WTC11 (cell line): ENCODE measurements at places on chromosomes 3 and 15. TPM values are rescaled to one million over a fixed set of nuclear protein-coding genes. Genes with fewer than 3 reads are reported as not detected.

The ERICH6 gene
- 0.26 to 0.30 TPM in 2 of 3 replicates, not detected in the other for total RNA-seq

- DNase-seq, result no peak
Measured at GRCh38 chr3:18630295-18630694, 205.2 kb upstream of the SATB1 start.

GRCh38 chr3:123338620-123339061 is 110.2 kb downstream of the ADCY5 start:
- DNase-seq, result no peak

- no peak for DNase-seq
Measured at GRCh38 chr3:9230596-9230995, 18.9 kb downstream of the SRGAP3 start.

GRCh38 chr3:157142315-157142714 is 17.6 kb downstream of the CCNL1 start:
- no peak for DNase-seq

DNA sequence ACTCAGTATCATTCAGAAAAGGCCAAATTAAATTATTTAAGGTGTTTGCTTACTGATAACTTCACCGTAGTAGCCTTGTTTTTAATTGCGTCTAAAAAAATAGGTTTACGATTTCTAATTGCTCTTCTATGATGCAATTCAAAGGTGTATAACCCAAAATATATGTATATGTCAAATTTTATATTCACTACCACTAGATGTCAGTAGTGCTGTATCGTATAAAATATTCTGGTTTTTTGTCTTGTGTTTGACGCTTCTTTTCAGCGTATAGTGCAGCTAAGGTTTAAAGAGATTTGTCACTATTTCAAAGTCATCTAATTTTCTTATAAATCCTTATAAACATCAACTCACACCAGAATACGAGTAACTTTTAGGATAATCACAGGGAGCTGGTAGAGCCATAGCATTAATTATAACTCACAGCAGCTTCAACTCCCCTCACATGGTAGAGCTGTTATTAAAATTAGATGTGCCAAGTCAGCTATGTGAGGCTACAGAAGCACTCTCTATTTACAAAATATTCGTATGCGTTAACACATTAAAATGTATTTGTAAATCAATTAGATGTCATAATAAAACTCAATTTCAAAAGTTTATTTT is 3.5 kb downstream of the PFN2 start:
- DNase-seq, result no peak

The GOLIM4 gene
- 23.9 to 30.0 TPM (median 23.9 TPM) in 3 replicates for total RNA-seq

The IMPG2 gene
- 0.02 to 0.09 TPM (median 0.04 TPM) in 3 replicates for total RNA-seq

DNA sequence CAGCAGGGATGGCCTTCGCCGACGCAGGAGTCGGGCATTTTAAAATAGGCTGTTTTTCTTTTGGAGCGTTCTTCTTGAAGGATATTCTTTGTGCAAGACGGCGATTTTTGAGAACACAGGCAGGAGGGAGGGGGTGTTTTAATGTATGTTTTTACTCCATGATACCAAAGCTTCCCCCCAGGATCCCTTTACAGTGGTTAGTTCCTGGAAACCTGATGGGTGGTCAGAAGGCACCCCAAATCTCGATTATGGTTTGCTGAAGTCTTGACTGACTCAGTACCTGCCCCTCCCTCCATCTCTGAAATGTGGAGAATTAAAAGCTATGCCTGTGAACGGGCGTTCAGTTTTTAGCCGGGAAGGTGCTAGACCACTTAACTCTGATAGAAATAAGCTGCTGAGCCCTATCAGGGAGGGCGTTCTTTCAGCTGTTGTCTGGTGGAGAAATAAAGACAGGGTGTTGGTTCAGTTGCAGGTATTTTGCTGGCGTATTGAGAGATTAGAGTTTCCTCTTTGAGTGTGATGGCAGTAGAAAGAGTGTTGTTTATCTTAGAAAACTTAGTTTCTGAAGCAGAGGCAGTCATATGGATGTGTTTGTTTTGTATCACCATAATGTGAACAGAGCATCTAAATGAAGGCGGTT is 3.4 kb downstream of the IGF1R start:
- no peak for DNase-seq

The PGBD4 gene
- 1.1 to 1.2 TPM (median 1.1 TPM) in 3 replicates for total RNA-seq

GRCh38 chr3:69292185-69292584 is 93.7 kb downstream of the FRMD4B start:
- DNase-seq, result no peak

The NDUFB5 gene
- total RNA-seq, result 95.6 to 114 TPM (median 104 TPM) in 3 replicates

DNA sequence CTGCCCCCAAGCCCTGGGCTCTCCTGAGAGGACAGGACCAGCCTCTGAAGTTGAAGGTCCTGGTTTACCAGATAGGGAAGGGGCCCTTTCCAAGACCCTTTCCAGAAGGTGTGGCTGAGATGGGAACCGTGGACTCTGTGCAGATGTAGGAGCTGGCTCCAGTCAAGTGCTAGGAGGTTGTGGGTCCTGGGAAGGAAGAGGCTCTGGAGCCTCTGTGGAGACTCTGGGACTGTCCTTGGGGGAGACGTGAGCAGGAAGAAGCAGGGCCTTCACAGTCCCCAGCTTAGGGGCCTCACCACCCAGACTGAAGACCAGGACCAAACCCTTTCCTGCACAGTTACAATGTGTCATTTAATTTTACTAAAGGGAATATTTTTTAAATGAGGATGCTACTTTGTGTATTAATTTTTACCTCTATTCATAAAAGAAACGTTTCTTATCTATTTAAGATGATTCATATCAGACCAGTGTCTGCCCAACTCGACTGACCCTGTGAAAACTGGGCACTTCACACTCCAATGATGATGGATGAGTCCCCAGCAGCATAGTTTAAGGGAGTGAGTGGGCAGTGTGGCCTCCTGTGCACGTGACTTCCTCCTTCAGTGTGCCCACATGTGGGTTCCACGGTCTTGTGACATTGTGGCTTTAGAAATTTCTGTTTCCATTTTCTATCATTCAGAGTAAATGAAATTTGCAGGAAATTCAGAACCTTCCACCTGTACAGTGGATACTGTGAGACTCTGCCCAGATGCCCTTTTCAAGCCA is 10.9 kb downstream of the CCR5AS start:
- no peak for DNase-seq

- DNase-seq, result no peak
Measured at GRCh38 chr3:170997961-170998913, 28.3 kb downstream of the SLC2A2 start.

DNA sequence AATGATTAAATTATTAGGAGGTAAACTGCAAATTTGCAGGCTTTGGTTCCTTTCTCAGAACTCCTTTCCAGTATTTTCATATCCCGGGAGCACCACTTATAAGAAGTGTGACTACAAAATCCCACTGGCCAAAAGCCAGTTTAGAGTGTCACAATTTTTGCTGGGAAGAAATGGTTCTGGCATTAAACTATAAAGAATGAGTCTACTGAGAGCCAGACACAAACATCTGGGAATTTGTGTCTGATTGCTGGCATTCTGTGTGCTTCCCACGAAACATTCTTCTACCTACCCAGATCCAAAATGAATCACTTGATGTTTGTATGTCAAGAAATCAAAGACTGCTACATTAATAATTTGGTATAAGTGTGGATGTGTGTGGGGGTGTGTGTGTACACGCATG is 82.8 kb downstream of the DUT start:
- DNase-seq, result no peak
